ENCODE measurements at places on chromosomes 7 and 10.
A peak's percentile ranks its signal among the peaks of the same experiment; 100 is the strongest.

- DNase-seq = no peak
Measured at GRCh38 chr10:970311-971149, 17.7 kb upstream of the GTPBP4 start.

- peak; percentile 79 for DNase-seq
Measured at GRCh38 chr10:4847561-4848355, 21.8 kb downstream of the AKR1E2 start.

DNA sequence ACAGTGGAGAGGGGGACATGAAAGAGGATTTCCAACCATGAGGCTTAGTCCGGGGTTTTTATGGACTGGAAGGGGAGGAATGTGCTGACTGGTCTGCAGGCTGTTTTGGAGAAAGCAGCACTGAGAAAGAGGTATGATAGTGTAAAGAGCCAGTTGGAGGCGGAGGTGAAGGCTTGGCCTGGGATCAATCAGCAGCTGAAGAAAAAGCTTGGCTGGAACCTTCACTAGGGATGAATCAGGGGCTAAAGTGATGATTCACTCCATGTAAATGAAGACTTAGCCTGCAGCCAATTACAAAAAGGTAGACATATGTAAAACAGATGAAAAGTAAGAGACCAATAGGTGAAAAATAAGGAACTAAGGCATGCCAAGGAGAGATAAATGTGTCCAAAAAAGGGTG lies 1382.6 kb downstream of the GATA3 start:
- DNase-seq = peak; percentile 0

- no peak for DNase-seq
Measured at GRCh38 chr7:130298544-130299326, 5.8 kb downstream of the CPA4 start.

DNA sequence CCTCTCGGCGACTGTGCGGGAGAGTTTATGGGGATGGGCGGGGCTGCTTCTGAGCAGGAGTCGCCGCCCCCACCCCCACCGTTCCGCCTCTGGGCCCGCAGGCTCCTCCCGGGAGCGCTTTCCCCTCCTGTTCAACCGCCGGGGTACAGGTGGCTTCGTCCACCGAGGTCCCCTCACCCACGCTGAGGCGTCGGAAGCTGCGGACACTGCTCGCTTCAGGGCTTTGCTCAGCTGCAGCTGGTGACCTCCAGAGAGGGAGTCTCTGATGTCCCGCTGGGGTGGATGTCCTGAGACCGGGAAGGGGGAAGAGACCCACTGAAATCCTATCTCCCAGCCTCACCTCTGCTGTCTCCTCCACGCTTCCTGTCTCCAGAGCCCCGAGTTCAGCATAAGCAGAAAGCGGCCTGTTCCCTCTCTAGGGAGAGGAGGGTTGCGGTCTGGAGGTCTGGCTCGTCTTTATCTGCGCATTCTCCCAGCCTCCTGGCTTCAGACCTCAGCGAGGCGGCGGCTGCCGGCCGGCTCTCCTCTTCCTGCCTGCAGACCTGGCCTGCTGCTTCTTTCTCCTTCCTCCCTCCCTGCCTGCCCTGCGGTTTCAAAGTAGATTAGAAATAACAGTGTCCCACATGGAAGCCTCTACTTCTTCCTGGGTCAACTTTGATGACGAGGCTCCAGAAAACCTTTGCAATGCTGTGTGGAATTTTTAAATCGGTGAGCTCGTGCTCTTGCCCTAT lies 1.8 kb downstream of the CYP2E1 start:
- DNase-seq = peak; percentile 4

GRCh38 chr7:20504060-20504459 lies 111.4 kb upstream of the ABCB5 start:
- no peak for DNase-seq

GRCh38 chr7:44114586-44115310 lies 8.6 kb downstream of the POLD2 start:
- DNase-seq = no peak

DNA sequence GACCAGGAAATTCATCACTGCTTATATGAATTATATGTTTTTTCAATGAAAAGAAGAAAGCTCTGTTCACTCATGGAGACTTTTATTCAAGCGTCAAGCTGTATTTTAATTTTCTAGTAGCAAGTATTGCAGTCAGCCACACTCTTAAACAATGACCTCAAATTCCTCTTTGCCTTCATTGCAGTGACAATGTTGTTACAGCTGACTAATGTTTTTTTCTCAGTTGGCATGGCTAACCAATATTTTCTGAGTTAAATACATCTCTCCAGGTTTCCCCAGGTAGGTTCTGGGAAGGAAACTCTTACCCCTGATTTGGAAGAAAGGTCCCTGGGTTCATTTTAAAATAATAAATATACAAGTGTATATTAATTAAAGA lies 241.5 kb downstream of the WDR11 start:
- no peak for DNase-seq

DNA sequence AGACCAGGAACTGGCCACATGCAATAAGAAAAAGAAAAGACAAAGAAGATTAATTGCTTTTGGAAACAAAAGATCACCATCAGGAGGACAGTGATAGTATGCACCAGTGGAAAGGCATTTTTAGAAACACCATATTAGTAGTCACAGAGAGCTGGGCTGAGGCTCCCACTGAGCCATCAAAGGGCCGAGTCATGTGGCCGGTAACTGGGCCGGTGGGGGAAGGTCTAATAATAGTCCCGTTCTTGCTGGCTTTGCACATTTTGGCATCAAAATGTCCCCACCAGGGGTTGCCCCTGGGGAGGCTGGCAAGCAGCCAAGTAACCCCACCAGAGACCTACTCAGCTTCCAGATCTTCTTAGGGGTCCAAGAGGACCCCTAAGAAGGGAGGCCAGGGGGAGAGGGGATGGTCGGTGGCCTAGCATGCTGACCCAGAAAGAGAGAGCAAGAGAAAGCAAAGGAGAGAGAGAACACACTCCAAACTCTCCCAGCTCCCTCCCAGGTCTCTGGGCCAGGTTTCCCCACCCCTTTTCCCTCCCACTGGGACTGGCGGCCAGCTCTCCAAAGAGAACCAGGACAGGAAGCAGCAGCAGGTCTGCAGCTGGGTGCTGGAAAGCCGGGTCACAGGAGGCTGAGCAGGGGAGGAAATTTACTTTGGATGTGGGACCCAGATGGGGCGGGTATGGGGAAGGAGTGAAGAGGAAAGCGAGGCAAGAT lies 70.2 kb upstream of the FGFR2 start:
- DNase-seq = peak; percentile 22

DNA sequence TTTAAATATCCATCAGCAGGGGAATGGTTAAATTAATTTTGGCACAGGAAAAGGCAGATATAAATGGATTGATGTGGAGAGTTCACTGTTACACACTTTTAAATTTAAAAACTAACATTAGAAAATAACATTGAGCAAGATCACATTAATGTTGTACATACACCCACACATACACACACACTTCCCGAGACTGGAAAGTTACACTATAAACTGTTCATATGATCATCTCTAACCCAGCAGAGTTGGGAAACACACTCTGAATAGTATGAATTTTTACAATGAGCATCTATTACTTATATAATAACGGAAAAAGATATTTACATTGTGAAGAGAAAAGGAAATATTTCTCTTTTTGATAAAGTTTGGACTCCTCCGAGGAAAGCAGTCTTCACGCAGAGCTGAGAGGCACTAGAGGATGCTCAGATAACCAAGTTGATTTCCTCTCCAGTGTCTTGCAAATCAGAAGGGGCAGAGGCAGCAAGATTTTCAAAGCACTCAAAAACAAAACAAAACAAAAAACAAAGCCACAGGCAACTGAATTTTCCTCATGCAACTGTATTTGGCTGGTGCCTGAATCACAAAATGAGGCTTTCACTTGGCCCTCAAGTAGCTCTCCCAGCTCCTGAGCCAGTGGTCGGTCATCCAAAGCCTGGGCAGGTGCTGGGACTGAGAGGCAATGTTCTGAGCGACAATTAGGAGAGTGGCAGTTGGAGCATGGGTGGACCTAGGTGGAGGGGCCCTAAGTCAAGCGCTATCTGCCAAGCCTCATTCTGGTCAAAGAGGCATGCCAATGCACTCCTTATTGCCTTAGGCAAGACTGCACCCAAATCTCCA lies 10.5 kb upstream of the GATAD1 start:
- DNase-seq = no peak

DNA sequence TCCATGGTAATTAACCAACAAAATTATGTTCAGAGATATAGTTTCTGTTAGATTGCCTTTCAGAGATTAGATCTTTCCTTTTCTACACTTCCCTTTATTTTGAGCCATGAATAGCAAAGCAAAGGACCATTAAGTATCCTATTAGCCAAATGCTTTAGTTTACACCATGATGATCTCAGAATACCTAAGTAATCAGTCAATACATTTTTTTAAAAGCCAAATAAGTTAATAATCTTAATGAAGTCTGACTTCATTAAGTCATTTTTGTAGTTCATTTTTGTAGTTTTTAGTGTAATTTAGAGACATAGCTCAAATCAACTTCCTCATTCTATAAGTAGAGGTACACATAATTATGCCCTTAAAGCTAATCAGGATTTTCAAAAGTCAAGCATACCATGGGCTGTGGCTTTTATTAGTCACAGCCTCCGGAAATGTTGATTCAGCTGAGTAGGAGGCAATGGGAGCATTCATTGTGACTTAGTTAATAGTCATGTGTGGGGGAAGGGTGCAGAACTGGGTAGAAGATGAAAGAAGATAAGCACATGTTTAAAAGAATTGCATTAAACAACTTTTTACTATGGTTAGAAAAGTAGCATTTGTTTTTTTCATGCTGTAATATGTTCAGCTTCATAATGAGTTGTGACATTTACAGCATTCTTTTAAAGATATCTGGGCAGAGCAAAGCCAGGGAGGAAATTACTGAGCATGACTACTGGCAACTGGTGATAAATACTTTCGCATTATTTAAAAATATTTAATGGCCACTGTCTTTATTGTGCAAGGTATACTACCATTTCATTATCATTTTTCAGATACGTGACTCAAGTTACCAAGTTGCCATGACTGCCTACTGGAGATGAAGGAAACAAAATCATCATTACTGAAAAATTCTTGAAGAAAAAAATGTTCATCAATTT lies 57.3 kb upstream of the CCDC71L start:
- peak; percentile 98 for DNase-seq

GRCh38 chr10:107011992-107012391 lies 152.5 kb downstream of the SORCS1 start:
- no peak for DNase-seq

DNA sequence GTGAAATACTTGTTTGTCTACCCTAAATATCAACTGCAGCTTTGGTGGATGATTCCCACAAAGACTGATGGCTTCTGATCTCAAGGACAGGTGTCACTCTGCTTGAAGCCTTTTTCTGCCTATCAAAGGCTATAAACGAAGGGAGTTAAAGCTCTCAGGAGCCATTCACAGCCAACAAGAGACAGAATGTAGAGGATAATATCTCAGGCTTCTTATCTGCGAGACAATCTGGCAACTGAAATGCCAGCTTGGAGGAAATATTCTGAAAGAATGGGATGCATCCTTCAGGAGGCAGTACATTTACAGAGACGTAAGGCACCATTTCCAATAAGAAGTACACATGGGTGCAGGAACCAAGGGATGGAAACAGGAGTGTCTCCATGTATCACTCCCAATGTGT lies 549.4 kb downstream of the GPAM start:
- DNase-seq = no peak

DNA sequence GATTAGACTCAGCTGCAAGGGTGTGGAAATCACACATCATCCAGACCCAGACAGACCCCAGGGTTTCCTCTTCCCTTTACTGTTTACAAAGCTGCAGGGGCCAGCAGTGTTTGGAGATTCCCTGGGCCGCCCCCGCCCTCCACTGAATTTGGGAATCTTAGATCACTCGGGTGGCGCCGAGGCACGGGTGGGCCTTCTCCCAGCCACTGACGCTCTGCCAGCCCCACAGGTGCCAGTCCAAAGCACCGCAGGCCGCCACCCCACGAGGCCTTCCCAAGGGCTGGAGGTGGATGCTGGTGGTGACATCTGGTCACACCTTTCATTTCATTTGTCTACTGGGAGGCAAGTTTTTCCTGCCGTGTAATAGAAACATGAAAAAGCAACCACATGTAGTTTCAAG lies 439.4 kb upstream of the FOXK1 start:
- DNase-seq = no peak

DNA sequence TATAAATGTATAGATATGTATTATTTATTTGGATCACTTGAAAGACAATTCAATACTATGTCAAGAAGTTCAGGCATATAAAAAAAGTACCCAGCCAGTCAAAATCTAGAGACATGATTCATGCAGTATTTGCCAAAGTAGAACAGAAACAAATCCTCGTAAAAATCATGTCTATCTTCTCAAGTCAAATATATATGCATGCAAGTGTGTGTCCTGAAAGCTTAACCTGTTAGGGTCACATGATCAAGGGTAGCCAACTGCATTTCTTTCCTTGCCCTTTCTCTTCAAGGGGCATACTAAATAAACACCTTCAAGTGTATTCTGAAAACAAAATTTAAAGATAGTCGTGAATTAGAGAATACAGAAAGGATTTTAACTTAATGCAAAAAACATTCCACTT lies 107.0 kb downstream of the HIBADH start:
- no peak for DNase-seq

DNA sequence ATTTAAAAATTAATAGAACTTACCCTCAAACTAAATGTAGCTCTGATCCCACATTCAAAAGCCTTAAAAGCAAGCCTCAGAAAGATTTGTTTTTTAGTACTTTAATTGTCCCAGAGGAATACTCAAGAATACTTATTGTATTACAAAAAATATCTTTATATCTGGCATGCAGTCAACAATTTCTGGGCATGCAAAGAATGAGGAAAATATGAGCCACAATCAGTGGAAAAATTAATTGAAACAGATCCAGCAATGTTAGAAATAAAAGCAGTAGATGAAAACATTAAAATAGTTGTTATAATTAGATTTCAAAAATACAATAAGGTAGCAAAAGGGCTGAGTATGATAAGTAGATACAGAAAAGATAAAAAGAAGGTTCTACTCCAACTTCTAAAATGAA lies 154.7 kb downstream of the PON1 start:
- peak; percentile 78 for DNase-seq

DNA sequence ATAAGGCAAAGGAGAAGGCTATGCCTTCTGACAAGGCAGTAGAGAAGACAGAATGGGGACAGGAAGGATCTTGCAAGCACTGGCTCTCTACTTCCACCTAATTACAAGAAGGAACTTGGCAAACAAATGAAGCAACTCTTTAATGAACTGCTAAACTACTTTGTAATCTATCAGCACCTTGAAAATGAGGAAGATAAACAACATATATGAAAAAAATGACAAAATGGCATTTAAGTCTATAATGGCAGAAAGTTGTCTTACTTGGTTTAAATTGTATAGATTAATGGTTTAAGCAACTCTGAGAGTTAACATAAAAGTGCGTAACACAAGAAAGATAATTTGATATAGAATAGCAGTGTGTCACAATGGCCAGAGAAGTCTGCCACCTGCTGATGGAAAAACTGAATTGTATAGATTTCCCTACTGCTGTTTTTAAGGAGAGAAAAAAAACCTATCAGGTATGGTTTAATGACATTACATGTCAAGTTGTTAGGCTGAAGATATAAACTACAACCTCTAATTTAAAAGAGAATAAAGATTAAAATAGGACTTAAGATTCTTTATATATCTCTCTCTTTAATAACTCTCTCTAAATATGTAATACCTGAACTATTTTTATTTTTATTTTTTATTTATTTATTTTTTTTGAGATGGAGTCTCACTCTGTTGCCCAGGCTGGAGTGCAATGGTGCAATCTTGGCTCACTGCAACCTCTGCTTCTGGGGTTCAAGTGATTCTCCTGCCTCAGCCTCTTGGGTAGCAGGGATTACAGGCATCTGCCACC lies 11.8 kb downstream of the NT5C3A start:
- peak; percentile 53 for DNase-seq

GRCh38 chr7:87482115-87482514 lies 6.6 kb upstream of the ABCB4 start:
- no peak for DNase-seq
